ENCODE measurements at places on chromosomes 5 and 9.

DNA sequence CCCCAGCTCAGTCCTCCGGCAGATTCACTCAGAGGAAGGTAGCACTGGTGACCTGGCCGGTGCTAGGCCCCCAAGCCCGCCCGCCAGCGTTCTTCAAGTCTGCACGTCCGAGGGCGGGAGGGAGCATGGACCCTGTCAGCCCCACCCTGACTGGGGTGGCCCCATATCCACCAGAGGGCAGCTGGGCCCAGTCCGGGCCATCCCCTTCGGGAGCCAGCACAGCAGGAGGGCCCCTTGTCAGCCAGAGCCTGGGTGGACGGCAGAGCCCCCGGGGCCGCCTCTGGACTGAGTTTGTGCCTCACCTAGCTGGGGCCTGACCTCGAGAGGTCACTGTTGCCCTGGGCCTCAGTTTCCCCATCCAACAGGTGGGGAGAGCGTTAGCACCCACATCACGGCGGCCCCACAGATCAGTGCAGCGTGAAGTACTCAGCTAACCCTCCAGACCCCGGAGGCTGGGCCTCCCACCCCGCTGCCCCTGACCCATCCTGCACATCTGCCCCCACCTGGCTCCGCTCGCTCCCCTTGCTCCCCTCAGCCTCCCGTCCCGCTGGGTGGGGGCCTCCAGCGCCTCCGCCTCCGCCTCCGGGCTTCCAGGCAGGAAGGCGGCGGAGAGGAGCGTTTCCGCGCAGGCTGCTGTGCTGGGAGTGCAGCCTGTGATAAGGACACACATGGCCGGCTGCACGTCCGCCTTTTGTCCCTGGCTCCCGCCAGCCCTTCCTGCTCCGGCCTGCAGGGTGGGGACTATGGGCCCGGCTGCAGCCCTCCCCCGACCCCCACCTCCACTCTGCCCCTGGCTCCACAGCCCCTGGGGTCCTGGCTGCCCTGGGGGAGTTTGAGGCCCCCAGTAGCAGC lies 16.6 kb upstream of the EGFL7 start:
- no peak for DNase-seq

DNA sequence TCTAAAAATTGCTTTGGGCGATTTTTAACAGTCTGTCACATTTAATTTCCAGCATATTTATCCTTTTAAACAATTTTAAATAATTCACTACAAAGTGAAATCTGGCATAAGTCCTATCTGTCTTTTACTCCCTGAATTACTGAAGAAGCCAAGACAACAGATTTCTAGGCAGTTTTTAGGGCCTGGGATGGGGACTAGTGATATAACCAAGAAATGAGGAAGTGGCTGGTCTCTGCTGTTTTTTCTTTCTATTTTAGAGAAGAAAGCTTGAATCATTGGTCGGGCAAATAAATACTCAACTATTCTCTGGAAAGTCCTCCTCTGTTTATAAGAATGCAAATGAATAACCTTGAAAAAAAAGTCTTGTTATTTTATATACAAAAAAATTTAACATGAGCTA lies 79.7 kb upstream of the SSBP2 start:
- no peak for DNase-seq

DNA sequence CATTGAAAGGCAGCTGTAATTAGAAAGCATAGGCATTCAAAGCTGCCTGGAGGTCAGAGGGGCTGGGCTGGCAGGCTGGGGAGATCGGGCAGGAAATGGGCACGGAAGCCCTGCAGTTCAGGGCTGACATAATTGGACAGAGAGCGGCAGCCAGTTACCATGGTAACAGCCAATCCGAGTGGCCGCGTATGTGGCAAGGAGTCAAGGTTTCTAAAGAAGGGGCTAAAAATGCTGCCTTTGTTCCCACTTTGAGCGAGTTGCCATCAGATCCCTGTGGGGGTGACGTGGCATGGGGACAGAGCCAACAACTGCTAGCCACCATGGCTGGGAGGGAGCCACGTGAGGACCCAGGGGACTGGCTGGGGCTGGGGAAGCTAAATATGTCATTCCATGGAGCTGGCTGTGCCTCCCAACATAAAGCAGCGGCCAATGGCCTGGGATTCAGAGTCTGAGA lies 44.7 kb upstream of the NDFIP1 start:
- DNase-seq: peak; percentile 74

DNA sequence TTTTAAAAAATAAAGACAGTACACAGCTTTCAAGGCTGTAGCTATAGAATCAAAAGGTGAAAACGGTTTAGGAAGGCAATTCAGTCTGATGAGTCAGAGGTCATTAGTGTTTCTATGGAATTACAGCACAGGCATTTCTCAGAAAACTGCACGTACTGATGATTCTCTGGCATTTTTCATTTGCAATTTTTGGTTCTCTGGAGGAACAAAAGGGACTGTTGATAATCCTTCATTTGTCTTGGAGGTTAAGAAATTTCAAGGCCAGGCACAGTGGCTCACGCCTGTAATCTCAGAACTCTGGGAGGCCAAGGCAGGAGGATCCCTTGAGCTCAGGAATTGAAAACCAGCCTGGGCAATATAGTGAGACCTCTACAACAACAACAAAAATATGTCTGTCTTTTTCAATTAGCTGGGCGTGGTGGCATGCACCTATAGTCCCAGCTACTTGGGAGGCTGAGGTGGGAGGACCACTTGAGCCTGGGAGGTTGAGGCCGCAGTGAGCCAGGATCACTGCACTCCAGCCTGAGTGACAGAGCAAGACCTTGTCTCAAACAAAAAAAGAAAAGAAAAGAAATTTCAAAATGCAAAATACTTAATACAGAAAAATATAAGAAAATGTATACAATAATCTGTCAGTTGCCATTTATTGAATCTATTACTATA lies 27.3 kb downstream of the NR6A1 start:
- DNase-seq: no peak

DNA sequence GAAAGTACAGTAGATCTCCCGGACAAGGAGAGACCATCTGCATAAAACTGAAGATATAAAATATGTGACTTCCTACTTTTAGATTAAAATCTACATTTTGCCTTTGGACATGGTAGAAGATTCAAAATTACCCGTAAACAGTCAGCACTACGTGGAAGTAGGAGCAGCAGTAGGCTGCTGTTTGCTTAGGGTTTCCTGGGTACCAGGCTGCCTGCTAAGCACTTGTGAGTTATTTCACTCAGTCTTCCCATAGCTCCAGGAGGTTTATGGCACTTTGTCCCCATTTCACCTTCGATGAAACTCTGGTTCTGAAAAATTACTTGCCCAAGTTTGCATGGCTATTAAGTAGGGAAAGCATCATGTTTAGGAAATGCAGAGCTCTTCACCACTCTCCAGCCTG lies 92.6 kb downstream of the STK32A start:
- DNase-seq: no peak

DNA sequence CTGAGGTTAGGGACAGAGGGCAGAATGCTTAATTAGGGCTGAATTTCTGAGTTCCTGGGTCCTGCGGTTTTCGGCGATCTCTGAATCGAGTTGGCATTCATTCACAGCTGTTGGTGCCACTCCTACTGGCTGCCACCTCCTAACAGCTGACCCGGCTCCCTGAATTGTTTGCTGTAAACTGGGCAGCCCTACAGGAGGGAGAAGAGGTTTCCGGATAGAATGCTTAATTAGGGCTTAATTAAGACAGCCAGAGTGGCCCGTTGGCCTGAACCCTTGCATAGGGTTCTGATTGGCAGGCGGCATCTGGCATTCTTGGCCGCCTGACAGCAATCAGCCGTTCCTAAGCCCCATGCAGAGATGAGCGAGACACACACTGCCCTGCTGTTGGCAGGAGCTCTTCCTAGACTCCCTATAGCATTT lies 25.7 kb downstream of the FRMPD1 start:
- DNase-seq: no peak

DNA sequence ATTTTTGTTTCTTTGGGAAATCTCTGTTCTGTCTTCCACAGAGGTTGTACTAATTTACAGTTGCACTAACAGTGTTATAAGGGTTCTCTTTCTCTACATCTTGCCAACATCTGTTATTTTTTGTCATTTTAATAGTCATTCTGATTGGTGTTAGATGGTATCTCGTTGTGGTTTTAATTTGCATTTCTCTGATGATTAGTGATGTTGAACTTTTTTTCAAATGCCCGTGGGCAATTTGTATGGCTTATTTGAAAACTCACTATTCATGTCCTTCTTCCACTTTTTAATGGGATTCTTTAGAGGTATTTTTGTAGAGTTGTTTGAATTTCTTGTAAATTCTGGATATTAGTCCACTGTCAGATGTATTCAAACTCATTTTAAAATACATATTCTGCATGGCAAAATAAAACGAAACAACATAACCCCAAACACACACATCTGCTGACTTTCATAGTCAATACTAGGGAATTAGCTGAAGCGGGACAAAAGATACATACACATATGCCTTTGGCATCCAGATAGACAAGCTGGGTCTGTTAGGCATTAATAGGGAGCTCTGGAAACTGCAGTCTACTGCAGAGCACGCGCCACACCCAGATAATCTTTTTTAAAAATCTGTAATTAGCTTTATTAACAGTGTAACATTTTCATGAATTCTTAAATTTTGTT lies 5.8 kb upstream of the SPATA31C2 start:
- no peak for DNase-seq

GRCh38 chr5:43312076-43312661 lies 1.0 kb downstream of the HMGCS1 start:
- no peak for DNase-seq

DNA sequence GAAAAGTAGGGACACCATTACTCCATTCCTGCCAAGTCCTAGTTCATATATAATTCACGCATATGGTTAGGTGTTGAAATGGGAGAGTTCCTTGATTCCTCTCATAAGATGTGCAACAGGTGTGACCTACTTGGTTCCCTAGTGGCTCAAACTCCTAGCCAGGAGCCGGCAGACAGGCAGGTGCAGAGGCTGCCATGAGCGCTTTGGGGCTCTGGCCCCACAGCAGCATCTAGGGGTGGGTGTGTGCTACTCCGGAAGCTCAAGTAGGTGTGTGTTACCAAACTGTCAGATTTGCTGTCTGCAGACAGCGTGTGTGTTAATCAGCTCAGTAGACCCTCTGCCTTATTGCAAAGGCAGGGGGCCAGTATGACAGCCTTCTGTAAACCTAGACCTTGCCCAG lies 1652.4 kb upstream of the ACO1 start:
- no peak for DNase-seq

- DNase-seq: no peak
Measured at GRCh38 chr9:25205285-25205684, 473.0 kb downstream of the TUSC1 start.

- no peak for DNase-seq
Measured at GRCh38 chr9:83065233-83065632, 2.3 kb upstream of the RASEF start.

GRCh38 chr9:36078051-36078450 lies 41.3 kb downstream of the RECK start:
- DNase-seq: no peak

DNA sequence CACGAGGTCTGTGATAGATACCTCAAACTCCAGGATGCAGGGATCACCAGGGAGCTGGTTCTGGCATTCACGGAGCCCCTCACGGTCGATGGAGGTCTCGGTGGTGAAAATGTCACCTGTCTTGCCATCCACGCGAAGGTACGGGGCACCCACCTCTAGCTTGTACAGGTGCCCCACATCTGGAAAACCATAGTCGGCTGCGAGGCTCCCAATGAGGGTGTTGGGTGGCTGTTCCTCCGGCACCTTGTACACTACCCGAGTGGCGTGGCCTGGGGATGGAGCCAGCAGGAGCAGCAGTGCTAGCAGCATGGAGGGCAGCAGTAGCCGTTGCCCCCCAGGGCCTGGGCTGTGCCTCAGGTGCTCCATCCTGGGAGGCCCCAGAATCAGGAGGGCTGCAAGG lies 9.2 kb downstream of the PCDH1 start:
- no peak for DNase-seq

DNA sequence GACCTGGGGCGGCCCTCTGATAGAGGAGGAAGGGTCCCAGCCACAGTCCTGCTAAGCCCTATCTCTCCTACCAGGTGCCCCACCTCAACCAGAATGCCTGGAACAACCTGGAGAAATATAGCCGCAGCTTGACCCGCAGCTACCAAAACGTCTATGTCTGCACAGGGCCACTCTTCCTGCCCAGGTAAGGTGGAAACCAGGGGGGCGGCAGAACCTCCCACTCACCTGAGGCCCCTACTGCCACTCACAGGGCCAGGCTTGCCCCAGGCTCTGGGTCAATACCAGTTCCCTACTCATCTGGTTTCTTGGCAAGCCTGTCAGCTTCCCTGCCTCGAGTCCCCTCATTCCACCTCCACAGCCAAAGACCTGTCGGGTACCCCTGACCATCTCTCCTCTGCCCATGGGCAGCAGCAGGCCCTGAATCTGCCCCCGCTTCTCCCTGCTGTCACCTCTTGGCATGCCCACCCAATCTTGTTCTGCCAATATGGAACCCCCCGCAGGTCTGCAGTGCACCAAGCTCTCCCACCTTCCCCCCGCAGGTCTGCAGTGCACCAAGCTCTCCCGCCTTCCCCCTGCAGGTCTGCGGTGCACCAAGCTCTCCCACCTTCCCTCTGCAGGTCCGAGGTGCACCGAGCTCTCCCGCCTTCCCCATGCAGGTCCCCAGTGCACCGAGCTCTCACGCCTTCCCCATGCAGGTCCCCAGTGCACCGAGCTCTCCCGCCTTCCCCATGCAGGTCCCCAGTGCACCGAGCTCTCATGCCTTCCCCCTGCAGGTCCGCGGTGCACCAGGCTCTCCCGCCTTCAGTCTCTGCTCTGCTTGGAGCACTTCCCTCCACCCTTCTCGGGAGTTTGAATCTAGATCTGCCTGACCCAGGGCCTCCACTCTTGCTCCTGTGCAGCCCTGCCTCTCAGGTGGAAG lies 2.6 kb downstream of the ENDOG start:
- DNase-seq: no peak

GRCh38 chr9:93207326-93207814 lies 23.4 kb downstream of the WNK2 start:
- no peak for DNase-seq

DNA sequence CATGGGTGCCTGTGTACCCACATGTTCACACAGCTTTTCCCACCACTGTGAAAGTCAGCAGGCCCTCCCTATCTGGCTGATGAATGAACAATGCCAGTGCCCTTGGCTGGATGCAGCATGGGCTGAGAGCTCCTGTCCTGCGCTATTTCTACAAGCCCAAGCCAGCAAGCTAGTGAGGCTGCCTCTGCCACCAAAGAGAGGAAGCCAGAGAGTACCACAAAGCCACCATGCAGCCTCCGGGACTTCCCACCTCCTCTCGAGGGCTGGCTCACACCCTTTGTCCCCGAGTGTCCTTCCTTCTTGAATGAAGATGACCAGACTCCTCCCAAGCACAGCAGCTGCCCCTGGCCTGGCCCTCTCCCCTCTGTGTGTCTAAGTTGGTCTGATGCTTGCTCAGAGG lies 76.5 kb downstream of the SH3PXD2B start:
- no peak for DNase-seq

DNA sequence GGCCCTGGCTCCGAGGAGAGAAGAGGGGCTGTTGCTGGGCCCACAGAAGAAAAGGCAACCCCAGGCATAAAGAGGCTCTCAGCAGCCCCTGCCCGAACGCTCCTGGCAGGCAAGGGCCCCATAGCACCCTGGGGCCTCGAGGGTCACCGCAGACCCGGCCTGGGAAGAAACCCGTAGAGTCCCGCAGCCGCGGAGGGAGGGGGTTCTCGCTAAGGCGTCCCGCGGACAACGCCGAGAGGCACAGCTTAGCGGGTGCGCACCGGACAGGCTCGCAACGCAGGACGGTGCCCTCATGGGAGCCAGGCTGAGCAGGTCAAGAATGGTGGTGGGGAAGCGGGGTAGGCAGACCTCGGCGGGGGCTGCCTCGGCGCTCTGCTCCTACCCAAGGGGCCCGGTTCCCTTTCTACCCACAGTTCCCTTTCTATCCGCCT lies 6.7 kb downstream of the PITX1 start:
- no peak for DNase-seq
